Transverse colon (tissue), 4 donors: ENCODE measurements at places on chromosomes 16 and 17. TPM values are rescaled to one million over a fixed set of nuclear protein-coding genes. Genes with fewer than 3 reads are reported as not detected.

The UBALD2 gene
- total RNA-seq, result 39.0 TPM

The RPUSD1 gene
- total RNA-seq, result 23.3 TPM

The HP gene
- total RNA-seq, result 1.9 TPM

The SCN4A gene
- 0.48 TPM for total RNA-seq

The OTOP2 gene
- total RNA-seq, result 3.4 TPM

The FOXC2 gene
- 0.27 TPM for total RNA-seq

The TRPV2 gene
- 2.4 TPM for total RNA-seq

The KRTAP1-5 gene
- total RNA-seq, result not detected

DNA sequence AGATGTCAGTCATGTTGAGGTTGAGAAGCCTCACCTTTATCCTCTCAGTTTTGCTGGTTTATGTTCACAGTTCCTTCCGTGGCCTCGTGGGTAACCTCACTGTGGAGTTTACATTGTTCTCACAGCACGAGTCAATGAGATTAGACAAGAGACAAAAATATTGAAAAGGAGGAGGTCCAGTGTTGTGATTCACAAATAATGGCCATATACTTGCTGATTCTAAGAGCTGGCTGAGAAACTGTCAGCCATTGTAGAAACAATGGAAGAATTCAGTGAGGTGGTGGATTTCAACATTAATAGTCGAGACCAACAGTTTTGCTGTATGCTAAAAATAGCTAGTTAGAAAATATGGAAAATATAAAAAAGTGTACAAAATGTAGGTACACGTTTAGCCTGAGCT is 176.4 kb upstream of the WSCD1 start:
- no peak for DNase-seq

GRCh38 chr16:31071861-31072260 is 2.2 kb downstream of the ZNF668 start:
- no peak for DNase-seq

- no peak for DNase-seq
These were observed 172.2 kb downstream of the ANKFN1 start for GRCh38 chr17:56325313-56326000.

- no peak for DNase-seq
These were observed 110.3 kb upstream of the RBL2 start for GRCh38 chr16:53323924-53324323.

GRCh38 chr16:78199325-78200022 is 100.0 kb downstream of the WWOX start:
- DNase-seq, result peak; percentile 21

DNA sequence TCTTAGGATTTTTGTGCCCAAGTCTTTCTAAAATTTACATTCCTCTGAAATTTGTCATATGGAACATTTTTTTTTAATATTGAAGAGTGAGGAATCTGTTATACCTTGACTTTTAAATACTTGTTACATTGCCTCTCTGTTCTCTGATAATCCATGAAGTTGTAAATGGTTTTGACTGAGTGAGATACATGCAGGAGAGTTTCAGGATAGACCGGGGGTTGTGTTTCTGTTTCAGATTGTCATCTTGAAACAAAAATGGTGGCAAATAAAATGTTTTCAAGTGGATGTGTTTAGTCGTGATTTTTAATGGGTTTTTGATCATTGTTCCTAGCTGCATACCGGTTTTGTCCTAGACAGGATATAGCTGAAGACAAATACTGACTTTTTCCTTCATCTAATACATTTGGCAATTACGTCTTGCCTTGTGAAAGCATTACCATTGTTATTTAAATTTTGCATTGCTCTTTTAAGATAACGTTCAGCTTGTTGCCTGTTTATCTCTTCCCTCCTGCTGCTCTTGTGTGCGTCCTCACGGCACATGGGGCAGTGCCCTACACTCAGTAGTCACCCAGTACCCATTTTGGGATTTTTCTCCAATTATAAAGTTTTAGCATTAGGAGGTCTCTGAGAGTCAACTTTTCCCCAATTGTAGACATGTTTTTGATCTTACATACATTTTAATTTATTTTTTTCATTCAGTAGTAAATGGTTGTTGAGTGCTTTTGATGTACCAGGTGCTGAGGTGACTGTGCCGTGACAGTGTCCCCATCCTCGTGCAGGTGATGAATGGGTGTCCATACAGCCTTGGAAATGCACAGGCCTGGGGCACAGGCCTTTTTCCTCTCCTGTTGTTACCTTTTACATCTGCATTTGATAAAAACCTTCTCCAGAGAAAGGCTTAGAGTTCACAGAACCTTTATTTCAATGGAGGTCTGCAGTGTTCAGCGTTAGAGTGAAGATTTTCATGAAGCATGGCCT is 169.9 kb downstream of the MSI2 start:
- no peak for DNase-seq

- DNase-seq, result no peak
These were observed 57.1 kb downstream of the RAB11FIP4 start for GRCh38 chr17:31448467-31449077.

DNA sequence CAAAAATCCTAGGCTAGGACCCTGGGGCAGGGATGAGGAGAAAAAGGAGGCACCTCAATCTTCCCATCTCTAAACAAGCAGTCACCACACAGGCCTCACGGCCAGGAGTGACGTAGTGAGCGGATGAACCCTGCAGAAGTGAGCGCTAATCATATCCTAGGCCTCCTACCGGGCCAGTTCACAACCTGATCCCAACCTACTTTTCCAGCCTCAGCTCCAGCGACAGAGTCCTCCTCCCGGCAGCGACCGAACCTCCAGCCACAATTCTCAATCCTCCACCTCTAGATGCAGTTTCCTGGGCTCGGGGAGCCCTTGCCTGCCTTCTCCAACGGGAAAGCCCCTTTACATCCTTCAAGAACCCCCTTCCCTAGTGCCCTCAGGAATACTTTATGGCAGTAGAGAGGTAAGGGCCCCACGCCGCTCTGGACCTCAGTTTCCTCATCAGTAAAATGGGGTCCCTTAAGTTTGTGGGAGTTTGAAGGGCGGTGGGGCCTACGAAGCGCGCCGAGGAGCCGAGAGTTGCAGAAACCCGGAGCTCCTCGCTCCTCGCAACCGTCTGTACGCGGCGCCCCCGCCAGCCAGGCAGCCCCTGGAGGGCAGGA is 1.4 kb downstream of the ZNF668 start:
- peak; percentile 38 for DNase-seq

- no peak for DNase-seq
These were observed 30.5 kb downstream of the BAIAP2 start for GRCh38 chr17:81065500-81065899.

- no peak for DNase-seq
These were observed 85.2 kb downstream of the KSR1 start for GRCh38 chr17:27541301-27542023.

GRCh38 chr17:81428948-81429774 is 33.9 kb downstream of the BAHCC1 start:
- peak; percentile 81 for DNase-seq

DNA sequence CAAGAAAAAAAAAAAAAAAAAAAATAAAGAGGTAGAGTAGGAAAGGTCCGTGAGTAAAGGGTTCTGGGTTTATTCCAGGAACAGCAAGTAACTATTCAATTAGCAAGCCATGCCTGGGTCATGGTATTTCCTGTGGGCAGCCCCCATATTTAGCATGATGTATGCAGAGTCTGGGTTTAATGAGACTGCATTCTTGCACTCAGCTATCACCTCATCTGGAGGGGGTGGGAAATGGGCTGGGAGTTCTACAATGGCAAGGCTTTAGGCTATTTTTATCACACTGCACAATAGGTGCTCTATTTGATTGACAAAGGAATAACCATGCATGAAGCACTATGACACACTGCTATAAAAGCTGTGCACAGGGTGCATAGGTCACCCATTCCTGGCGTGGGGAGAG is 104.0 kb upstream of the CCL2 start:
- DNase-seq, result no peak

- DNase-seq, result no peak
These were observed 6.5 kb downstream of the SPATA32 start for GRCh38 chr17:45255358-45255757.

DNA sequence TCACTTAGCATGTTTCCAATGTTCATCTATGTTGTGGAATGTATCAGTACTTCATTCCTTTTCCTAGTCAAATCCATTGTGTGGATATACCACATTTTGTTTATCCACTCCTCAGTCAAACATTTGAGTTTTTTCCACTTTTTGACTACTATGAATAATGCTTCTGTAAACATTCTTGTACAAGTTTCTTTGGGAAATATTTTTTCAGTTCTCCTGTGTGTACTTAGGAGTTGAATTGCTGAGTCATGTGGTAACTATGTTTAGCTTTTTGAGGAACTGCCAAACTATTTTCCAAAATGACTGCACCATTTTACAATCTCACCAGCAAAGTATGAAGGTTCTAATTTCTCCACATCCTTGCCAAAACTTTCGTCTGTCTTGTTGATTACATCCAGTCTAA is 223.7 kb upstream of the AXIN2 start:
- DNase-seq, result no peak
